Stimulated activated CD4-positive, alpha-beta T cell treated with anti-CD3 and anti-CD28 coated beads, Interleukin-1b, Interleukin-23, amount 100 ng/mL, for 48 hours (primary cell): ENCODE measurements at places on chromosomes 1 and 21.

DNA sequence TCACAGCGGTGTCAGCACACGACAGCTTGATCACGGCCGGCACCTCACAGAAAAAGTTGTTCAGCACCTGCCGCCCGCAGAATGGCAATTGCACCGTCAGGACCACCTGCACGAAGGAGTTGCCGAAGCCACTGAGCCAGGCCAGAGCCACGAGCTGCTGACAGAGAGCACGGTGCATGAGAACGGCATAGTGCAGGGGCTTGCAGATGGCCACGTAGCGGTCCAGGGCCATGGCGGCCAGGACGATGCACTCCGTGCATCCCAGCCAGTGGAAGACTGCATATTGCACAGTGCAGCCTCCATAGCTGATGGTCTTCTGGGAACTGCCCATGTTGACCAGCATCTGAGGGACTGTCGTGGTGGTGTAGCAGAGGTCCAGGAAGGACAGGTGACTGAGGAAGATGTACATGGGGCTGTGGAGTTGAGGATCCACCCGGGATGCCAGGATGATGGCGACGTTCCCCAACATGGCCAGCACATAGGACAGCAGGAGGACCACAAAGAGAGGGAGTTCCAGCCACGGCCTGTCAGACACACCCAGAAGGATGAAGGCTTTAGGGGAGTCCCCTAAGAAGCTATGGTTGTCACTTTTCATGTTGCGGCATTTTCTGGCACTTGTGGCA, 6.4 kb downstream of the OR2B11 start:
- DNase-seq = no peak

DNA sequence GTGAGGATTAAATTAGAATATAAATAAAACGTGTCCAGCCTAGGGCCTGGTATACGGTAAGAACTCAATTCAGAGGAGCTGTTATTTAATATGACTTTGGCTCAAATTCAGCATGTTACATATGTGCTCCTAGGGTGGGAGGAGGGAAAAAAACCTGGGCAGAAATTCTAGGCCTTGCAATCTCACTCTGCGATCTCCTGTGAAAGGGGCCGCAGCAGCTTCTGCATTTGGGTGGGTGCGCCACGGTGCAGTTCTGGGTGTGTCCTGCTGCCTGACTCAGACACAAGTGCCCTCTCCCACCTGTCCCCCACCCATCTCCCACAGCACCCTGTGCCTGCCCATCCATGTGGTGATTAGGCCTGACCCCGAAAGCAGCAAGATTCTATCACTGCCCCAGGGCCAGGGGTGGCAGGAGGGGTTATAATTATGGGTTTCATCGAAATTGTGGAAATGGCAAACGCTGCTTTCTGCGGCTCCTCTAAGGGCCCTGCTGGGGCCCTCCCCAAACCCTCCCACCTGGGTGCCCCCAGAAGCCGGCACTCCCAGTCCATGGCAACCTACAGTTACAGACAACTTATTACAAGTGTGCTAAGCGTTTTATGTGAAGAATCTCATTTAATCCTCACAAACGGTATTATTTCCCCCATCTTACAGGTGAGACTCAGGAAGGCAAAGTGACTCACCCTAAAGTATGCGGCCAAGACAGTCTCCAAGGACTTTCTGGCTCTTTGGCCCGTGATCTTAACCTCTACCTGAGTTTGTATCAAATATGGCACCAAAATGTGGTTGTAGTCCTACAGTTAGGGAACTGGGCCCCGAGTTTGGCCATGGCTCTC, 25.5 kb upstream of the GRHL3 start:
- no peak for DNase-seq

- no peak for DNase-seq
These were observed 19.6 kb downstream of the CDKN2C start for GRCh38 chr1:50989694-50990093.

GRCh38 chr1:109277434-109278204, 5.3 kb downstream of the PSRC1 start:
- DNase-seq = peak; percentile 59

- DNase-seq = no peak
These were observed 54.0 kb downstream of the AHDC1 start for GRCh38 chr1:27549807-27550408.

DNA sequence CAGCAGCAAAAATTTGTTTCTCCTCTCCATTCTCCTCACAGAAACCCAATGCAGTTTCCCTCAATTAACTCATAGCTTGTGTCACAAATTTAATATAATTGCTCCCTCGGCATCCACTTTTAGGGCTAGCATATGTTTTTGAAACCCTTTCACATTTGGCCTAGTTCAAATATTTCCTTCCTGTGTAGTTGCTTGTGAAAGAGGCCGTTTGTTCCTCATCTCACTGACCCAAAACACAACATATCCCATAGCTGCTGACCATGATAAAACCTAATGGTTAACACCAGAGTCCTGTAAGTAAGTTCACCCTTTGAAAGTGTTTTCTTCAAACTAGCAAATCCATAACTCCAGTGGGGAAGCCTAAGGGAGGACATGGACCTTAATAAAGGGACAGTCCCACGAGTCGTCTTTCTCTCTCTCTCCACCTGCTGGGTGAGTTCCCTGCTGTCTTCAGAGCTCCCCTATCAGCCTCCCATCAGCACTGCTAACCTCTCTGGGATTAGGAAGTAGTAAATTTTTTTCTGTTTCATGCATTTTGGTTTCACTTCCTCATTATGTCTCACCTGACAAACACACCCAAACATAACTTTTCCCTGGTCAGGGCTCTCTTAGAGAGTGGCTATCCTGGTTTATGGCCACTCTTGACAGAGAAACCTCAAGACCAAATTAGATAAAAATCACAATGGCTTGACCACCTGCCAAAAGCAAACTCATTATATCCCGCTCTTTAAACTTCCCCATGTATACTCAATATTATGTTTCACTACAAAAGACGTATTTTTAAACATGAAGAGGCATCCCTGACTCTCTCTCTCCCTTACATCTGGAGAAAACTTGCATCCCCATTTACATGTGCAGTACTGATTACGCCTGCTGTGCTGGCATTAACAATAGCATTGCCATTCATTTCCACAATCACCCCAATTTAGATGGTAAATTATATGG, 177.7 kb upstream of the HP1BP3 start:
- DNase-seq = no peak

- no peak for DNase-seq
These were observed 27.8 kb downstream of the TMEM53 start for GRCh38 chr1:44646261-44647110.

DNA sequence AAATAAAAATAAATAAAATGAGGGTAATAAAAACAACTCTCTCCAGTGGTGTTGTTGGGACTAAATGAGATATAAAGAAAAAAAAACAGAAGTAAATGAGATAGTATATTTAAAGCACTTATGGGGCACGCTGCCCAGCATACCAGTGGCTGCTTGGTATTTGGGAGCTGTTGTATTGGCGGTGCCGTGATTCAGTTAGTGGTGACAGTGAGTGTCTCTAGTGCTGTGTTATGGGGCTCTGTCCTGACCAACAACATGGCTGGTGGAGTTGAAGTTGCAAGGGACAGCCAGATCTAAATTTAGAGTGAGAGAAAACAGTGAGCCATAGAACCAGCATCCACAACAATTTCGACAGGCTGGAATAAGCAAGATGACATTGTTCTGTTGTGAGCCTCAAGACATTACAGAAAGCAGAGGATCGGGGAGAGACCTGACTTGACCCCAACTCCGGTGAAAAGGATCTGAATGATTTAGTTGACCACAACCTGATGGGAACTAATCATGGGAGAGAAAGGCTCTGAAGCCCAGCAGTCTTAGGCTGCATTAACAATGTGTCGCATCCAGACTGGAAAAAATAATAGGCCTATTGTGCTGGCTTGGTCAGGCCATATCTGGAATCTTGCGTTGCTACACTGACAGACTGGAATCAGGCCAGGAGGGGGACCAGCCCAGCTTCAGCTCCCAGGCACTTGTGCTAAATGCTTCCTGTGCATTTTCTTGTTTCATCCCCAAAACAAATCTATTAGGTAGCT, 2.4 kb upstream of the MFSD2A start:
- DNase-seq = no peak

DNA sequence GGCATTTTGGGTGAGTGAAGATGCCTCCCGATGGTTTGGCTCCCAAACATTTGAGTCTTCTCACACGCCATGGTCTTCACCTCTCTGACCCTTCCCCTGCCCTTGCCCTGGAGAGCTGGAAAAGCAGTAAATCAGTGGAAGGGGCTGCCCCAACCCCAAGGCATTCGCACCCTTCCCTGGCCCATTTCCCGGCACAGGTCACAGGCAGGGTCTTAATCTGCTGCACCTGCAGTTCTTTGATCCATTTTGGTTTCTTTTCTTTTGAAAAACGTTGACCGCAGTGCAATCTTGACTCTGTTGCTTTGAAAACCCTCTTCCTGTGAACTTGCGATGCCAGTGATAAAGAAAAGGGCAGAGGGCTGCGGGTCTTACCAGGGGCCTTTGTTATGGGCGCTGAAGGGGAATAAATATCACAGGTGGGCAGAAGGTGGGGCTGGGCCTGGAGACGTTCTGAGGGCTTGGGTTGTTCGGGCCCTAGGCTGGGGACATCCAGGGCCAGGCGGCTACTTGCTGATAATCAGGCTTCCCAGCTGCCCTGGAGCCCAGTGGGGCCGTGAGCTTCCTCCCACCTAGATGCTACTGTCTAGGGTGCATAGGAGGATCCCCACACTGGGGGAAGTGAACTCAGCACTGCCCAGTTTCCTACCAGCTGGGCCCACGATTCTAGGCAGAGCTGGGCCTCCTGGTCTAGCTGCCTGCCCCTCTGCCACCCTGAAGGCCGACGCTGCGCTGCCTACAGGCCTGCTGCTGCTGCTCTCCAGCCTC, 38.6 kb upstream of the EPS8L3 start:
- peak; percentile 62 for DNase-seq

- no peak for DNase-seq
These were observed 74.7 kb downstream of the RIPK4 start for GRCh38 chr21:41692185-41692565.

DNA sequence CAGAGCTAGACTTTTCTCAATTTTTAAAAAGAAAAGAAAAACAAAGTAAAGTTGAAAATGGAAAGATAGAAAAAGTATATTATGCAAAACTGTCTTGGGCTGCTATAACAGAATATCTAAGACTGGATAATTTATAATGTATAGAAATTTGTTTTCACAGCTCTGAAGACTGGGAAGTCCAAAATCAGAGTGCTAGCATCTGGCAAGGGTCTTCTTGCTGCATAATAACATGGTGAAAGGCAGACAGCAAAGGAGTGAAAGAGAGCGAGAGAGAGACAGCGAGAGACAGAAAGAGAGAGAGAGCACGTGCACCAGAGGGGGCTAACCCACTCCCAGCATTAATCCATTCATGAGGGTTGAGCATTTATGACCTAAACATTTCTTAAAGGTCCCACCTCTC, 59.1 kb upstream of the SPOCD1 start:
- no peak for DNase-seq

DNA sequence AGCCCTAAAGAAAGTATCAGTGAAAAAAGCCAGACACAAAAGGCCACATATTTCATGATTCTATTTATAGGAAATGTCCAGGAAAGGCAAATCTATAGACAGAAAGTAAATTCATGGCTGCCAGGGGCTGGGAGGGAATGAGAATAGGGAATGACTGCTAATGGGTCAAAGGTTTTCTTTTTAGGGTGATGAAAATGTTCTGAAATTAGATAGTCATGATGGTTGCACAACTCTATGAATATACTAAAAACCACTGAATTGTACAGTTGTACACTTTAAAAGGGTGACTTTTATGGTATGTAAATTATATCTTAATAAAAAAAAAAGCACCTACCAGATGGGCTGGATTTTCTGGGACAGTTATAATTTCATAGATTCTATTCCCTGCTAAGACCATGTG, 114.8 kb downstream of the CNIH3 start:
- DNase-seq = no peak

DNA sequence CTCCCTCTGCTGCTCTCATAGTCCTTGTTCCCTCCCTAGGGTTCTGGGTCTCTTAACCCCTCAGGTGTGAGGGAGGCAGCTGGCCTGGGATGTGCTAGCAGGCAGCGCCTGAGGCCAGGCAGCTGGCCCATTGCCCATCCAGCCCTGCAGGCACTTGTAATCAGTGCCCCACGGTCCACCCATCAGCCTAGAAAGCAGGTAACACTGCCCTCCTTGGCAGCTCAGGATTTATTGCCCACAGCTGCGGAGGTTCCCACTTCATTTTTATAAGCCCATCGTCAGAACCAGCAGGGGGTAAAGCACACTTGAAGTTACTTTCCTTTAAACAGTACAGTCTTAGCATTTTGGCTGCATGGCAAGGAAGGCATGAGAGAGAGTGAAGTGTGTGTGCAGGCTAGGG, 70.6 kb downstream of the TMEM53 start:
- DNase-seq = no peak

DNA sequence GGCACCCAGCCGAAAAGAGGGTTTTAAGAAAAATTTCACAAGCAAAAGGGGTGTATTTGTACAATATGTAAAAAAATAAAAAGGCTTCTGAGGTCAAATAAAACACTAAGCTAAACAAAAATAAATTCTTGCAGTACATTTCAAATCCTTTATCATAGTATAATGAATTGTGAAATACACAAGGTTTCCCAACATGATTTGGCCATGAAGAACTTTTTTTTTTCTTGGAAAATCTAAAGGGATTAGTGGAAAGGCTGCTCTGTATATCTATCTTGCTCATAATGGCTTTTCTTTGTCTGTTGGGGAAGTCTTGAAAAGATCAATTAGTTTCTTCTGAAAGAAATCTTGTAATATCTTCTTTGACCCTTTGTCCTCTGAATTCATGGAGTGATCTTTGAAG, 593.4 kb downstream of the PLPP3 start:
- no peak for DNase-seq

- DNase-seq = peak; percentile 25
These were observed 74.6 kb downstream of the DMRTA2 start for GRCh38 chr1:50348449-50349241.

GRCh38 chr21:42460391-42461184, 35.4 kb downstream of the RSPH1 start:
- DNase-seq = peak; percentile 48

- DNase-seq = no peak
These were observed 203.3 kb downstream of the LMX1A start for GRCh38 chr1:165153182-165153581.

- DNase-seq = no peak
These were observed 44.1 kb downstream of the STYXL2 start for GRCh38 chr1:167137793-167138510.

DNA sequence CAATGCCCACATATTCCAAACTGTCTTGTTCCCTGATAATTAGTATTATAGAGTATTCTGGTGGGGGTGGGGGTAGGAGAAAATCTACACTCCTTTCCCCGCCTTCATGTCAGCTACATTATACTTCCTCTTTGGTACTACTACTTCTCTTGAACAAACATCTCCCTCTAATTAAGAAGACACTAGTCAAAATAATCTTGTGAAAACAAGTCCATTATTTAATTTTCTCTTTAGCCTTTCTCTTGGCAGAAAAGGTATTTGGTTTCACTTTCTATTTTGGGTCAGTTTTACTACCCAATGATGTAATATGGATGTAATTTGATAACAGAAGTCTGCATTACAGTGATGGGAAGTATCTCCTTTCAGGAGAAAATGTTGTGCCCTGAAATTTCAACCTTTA, 22.5 kb downstream of the NTMT2 start:
- no peak for DNase-seq

GRCh38 chr1:8698937-8699447, 118.4 kb downstream of the RERE start:
- DNase-seq = no peak
